ENCODE measurements at places on chromosomes 12 and 14.
A peak's percentile ranks its signal among the peaks of the same experiment; 100 is the strongest.

GRCh38 chr14:23301969-23302289 is 730 bp downstream of the PPP1R3E start:
- DNase-seq, result no peak
- no peaks in the 10 kb centered on the region for H3K27me3 ChIP-seq
- peak overlapping the region; percentile 79 for H3K4me3 ChIP-seq
- H3K27ac ChIP-seq, result peak overlapping the region; percentile 98

GRCh38 chr12:69500631-69501030 is 30.4 kb downstream of the FRS2 start:
- no peak for DNase-seq
- no peaks in the 10 kb centered on the region for H3K27me3 ChIP-seq
- H3K4me1 ChIP-seq, result peaks cover 5% of the 10 kb centered on the region

DNA sequence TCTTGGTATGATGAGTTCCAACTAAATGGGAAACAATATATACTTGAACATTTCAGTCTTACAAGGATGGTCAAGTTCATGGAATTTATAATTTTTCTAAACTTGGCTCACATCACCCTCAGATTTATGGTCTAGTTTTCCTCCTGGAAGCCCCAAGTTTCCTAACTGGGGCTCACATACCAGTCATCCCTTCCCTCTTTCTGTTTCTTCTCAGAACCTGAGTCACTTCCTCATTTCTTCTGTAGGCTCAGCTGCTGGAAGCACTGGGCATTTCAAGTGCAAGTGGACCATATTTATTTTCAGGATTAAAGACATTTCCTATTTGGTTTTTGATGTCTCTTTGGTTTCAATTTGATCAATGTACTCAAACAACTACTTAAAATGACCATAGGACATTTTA is 55.4 kb downstream of the GRIP1 start:
- DNase-seq, result no peak
- peaks cover 12% of the 10 kb centered on the region for H3K4me1 ChIP-seq
- H3K27ac ChIP-seq, result no peak overlapping the region
- H3K36me3 ChIP-seq, result no peaks in the 10 kb centered on the region
- H3K27me3 ChIP-seq, result no peaks in the 10 kb centered on the region

GRCh38 chr12:30624009-30624408 is 71.7 kb downstream of the IPO8 start:
- DNase-seq, result no peak
- H3K36me3 ChIP-seq, result no peaks in the 10 kb centered on the region
- no peaks in the 10 kb centered on the region for H3K4me1 ChIP-seq
- no peak overlapping the region for H3K4me3 ChIP-seq
- no peak overlapping the region for H3K27ac ChIP-seq
- H3K27me3 ChIP-seq, result no peaks in the 10 kb centered on the region

DNA sequence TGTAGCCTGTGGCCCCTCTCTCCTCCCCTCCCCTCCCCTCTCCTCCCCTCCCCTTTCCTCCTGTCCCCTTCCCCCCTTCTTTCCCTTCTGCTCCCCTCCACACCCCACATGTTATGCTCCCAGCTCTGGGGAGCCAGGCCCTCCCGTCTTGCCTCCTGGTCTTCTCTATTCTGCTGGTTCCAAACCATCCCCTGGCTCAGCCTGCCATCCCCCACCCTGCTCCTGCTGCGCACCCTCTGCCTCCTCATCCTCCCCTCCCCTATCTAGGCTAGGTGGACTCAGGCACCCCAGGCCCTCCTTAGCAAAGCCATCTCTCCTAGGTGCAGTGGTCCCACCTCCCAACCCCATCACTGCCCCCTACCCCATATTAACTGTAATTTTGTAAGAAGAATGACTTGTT is 99.5 kb downstream of the CALM1 start:
- DNase-seq, result no peak
- no peaks in the 10 kb centered on the region for H3K4me1 ChIP-seq
- no peak overlapping the region for H3K4me3 ChIP-seq
- H3K36me3 ChIP-seq, result no peaks in the 10 kb centered on the region

DNA sequence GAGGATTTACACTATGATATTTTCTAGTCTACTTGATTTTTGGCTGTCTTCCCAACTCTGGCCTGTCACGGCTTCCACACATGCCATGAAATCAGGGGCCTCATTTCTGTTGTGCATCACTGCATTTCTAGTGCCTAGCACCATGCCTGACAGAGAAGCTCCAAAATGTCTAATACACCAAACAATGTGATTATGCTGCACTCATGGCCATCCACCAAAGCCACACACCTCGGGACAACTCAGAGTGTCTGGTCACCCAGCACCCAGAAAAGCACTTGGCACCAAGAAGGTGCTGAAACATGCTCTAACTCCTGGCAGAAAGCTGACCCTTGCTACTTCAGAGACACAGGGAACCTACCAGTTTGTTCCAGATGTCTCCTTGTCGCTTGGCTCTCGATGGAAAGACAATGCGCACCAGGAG is 11.3 kb downstream of the GCN1 start:
- H3K4me1 ChIP-seq, result no peaks in the 10 kb centered on the region
- no peaks in the 10 kb centered on the region for H3K27me3 ChIP-seq
- H3K4me3 ChIP-seq, result no peak overlapping the region
- H3K36me3 ChIP-seq, result peaks cover 81% of the 10 kb centered on the region
- DNase-seq, result no peak

DNA sequence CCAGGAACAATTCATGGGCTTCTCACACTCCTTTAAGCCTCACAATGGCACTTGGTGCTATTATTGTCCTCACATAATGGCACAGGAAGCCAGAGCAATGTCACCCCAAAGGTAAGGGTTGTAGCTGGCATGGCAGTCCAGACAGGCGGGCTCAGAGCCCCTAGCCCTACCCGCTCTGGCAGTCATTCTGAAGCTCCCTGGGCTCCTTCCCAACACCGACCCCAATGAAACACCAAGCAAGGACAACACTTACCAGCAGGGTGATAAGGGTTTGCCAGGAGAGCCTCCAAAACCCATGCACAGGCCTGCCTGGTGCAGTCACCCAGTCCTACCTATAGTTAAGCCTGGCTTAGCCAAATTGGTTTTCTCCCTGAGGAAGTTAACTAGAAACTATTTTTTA is 30.8 kb downstream of the MAX start:
- H3K4me1 ChIP-seq, result peaks cover 2% of the 10 kb centered on the region
- no peak overlapping the region for H3K4me3 ChIP-seq
- DNase-seq, result no peak

DNA sequence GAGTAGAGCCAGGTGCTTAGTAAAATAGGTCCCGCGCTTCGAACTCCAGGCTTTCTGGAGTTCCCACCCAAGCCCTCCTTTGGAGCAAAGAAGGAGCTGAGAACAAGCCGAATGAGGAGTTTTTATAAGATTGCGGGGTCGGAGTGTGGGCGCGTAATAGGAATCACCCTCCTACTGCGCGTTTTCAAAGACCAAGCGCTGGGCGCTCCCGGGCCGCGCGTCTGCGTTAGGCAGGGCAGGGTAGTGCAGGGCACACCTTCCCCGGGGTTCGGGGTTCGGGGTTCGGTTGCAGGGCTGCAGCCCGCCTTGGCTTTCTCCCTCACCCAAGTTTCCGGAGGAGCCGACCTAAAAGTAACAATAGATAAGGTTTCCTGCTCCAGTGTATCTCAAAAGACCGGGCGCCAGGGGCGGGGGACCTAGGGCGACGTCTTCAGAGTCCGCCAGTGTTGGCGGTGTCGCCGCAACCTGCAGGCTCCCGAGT is 3.6 kb downstream of the SSTR1 start:
- no peak for DNase-seq
- H3K4me3 ChIP-seq, result no peak overlapping the region
- no peak overlapping the region for H3K27ac ChIP-seq

All from thymus (tissue), 14 donors.